CD14-positive monocyte (primary cell): ENCODE measurements at places on chromosomes 13 and 19.
A peak's percentile ranks its signal among the peaks of the same experiment; 100 is the strongest.

- no peak for DNase-seq
Observed at GRCh38 chr13:113919761-113920559, 53.9 kb downstream of the C13orf46 start.

- no peak for DNase-seq
Observed at GRCh38 chr19:29311191-29311790, 98.3 kb upstream of the UQCRFS1 start.

DNA sequence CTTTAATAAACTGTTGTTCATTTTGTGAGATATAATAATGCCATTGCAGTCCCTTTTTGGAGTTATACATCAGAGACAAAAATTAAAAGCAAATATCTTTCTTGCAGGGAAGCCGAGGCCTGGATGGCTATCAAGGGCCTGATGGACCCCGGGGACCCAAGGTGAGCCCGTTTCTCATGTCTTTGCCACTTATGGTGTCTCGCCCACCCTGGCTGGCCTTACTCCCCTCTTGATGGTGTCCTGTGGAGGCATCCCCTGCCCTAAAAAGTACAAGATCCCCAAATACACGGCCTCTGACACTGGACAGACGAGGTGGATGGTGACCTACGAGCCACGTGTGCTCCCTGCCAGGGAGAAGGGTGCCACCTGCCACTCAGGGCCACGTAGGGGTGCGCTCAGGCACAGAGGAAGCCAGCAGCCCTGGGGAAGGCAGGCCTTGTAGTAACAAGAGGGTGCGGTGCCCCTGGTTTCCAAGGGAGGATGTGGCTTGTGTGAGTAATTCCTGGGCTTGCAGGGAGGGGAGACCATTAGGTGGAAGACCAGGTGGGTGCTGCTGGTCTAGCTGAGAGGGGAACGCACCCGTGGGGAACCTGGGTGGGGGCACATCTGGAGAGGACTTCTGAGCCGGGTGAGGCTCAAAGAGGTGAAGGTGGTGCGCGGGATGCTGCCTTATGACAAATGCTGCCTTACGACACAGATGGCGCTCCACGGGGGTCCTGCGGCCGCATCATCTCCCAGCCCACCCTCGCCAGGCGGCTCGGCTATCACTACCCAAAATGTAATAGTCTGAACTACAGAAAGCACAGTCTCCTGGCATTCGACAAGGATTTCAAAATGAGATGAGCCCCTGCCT, 115.6 kb downstream of the RAB20 start:
- DNase-seq: no peak

DNA sequence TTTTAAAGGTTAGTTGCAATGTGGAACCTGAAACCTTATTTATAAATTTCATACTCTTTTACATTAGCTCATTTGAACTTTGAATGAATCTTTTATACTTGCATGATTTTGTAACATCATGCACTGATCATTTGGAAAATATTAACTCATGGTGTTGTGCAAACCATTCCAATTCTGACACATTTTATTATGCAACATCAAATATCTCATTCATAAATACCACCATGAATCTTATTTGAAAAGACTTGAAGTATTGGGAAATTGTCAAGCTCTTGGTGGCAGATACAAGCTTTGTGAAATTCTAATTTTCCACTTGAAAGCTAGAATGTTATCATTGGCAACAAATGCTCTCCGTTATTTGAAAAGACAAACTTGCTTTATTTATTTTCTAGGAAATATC, 379.9 kb upstream of the PCDH20 start:
- DNase-seq: no peak

GRCh38 chr19:40750058-40750873, at the start of gene ACTMAP:
ACTMAP (minus strand) TSS chr19:40750477; CDS start chr19:40749803, 674 bp downstream.
- peak; percentile 100 for DNase-seq

GRCh38 chr19:1551068-1552040, 16.8 kb downstream of the MEX3D start:
- DNase-seq: no peak

- DNase-seq: no peak
Observed at GRCh38 chr13:101869553-101869952, 417.1 kb downstream of the ITGBL1 start.

DNA sequence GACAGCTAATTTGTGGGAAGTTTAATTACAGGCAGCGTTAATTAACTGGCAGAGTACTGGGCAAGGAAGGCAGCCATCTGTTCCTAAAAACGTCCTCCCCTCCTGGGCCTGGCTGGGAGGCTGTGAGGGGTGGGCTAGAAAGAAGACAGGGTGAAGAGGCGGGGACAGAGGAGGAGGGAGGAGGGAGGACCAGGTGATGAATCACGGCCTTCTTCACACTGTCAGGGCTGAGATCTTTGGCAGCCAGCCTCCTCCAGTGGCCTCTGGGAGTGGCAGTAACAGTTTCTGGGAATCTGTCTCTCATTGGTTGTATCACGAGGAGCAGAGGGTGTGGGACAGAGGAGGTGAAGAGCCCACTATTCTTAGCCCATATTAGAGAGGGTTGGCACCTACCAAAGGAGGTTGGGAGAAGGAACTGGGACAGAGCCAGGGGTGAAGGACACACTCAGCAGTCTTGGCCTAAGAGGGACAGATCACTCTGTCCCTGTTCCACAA, 9.6 kb upstream of the ZNRF4 start:
- no peak for DNase-seq

- no peak for DNase-seq
Observed at GRCh38 chr13:42389041-42389440, 117.1 kb downstream of the AKAP11 start.

DNA sequence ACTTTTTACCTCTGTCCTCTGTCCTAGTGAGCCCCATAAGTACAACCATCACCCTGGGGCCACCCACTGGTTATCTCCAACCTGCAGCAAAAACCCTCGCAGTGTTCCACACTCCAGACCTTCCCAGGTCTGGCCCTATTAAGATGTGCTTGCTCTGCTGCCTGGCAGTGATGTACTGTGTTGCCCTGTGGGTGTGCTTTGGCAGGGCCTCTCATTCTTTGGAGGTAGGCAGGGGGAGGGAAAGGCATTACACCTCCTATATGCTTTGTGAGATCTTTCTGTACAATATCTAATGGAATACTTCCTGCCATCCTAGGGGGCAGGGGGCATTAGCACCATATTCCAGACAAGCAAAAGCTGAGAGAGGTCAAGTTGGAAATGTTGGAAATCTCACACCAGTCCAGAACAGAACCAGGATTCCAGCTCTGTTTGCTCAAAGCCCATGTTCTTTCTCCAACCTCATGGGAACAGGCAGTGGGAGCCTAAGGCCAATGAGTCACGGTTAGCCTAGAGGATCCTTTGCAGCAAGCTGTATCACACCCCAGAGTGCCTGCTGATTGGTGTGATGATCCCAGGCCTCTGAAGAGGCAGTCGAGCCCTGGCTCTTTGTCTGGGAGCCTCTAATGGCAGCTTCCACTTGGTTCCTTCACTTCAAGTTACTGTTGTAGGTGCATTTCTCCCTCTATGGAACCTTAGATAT, 59.7 kb upstream of the UBL3 start:
- DNase-seq: no peak

DNA sequence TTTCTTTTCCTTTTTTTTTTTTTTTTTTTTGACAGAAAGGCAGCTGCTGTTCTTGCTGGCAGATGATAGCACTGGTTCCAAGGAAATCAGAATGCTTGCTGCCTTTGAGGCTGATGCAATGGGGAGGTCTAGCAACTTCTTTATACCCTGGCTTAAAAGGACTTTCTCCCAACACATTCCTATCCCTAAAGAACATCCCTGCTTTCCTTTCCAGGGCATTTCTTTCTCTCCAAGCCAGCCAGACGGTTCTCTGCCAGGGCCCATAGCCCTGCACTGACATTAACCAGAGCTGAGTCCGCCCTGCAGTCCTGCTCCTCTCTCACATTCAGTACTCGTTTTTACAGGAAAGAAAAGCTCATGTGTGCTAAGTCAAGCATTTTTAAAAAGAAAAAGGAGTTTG, 133.9 kb upstream of the WASF3 start:
- no peak for DNase-seq

- no peak for DNase-seq
Observed at GRCh38 chr19:39680593-39680992, 23.7 kb upstream of the LGALS14 start.

DNA sequence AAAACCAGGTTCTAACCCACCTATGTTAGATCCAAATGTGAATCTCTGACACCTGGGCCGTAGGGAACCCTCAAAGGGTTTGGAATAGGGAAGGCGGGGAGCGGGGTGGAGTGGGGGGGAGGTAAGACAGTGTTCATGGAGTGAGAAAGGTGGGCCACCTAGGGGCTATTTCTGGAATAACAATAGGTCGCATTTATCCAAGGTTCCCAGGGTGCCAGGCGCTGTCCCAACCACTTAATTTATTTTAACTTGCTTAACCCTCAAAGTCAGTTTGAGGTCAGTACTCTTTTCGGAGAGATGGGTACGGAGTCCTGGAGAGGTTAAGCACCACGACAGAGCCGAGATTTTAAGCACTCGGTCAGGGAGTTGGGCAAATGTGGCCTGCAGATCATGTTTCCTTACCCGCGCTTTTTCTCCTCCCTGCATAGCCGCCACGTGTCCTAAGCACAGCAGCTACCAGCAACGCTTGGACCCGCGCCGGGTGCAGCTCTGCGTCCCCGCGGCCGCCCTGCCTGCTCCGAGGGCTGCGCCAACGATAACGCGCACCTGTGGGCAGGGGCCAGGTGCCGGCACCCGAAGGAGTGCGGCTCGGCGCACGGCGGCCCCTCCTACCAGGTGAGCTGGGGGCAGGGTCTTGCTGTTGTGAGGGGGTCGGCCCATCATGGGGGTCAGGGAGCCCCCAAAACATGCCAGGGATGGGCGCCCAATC, 25.0 kb upstream of the FXYD3 start:
- peak; percentile 23 for DNase-seq

DNA sequence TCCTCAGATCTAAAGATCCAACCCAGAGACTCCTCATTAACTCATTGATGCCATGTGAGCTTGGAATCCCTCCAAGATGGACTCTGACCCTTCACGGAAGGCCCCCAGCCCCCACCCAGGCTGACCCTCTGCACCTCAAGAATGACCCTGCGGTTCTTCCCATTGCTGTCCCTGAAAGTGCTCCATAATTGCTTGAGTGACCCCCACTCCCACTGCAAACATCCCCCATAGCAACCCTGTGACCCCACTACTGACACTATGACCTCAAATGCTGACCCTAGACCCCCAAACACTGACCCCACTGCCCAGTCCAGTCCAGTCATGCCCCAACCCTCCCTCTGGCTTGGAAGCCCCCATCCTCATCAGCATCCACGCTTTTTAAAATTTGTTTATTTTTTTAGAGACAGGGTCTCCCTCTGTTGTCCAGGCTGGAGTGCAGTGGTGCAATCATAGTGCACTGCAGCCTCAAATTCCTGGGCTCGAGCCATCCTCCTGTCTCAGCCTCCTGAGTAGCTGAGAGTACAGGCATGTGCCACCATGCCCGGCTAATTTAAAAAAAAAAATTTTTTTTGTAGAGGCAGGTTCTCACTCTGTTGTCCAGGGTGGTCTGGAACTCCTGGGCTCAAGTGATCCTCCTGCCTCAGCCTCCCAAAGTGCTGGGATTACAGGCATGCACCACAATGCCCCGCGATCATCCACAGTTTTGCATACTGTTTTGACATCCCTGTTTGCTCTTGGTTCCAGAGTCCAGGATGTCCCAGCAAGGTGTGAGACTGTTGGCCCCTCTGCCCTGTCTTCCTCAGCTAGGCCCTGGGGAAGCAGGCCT, 855 bp downstream of the LYL1 start:
- no peak for DNase-seq

DNA sequence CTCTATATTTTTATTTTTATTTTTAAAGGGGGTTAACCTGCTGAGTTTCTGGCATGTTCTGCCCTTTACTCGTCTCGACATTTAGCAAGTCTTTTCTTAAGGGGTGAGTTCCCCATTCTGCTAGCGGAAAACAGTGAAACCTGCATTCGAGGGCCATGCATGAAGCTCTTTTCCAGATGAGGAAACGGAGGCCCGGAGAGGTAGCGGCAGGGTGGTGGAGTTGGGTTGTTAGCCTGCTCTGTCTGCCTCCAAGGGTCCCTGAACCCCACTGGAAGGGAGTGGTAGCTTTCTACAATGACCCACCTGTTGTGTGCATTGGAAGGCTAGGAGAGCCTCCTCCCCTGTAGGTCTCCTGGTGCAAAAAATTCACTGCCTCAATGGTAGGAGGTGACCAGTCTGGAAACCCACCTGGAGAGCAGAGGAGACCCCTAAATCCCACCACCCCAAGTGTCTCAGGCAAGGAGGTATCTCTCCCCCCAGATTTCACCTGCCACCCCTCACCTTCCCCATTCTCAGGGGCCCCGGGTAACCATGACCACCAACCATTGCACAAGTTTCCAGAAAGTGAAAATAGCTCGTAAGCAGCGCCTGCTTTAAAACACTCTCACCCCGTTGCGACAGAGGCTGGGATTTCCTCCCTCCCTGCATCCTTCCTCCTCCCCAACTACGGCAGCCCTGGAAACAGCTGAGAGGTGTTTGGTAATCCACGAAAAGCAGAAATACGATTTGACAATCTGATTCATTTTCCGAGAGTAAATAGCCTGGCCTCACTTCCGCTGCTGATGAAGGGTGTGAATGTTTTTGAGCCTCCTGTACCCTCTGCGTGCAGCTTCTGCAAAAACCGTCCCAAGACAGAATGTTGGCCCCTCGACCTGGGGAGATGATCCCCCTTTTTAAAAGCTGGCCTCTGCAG, 3.5 kb downstream of the KLF2 start:
- peak; percentile 99 for DNase-seq

GRCh38 chr13:71522941-71523526, 344.0 kb downstream of the DACH1 start:
- DNase-seq: no peak
